Stimulated activated CD8-positive, alpha-beta memory T cell treated with anti-CD3 and anti-CD28 coated beads, Interleukin-7, amount 100 ng/mL, for 1 hour (primary cell): ENCODE measurements at places on chromosomes 5 and 9.

- no peak for DNase-seq
Measured at GRCh38 chr9:81292056-81292805, 397.1 kb downstream of the TLE1 start.

DNA sequence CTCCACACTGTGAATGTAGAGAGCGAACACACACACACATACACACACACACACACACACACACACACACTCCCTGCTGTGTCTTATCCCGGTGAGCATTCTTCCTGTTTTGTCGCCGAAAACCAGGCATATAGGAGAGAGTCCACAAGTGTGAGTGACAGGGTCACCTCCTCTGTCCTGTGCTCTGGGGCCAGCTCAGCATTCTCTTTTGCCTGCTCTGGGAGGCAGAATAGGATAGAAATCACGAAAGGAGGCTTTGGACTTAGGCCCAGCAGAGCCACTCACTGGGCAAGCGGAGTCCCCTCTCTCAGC is 3.0 kb downstream of the LAMC3 start:
- DNase-seq: no peak

- no peak for DNase-seq
Measured at GRCh38 chr9:79581388-79581787, 9.6 kb downstream of the TLE4 start.

- no peak for DNase-seq
Measured at GRCh38 chr9:131754846-131755245, 15.0 kb upstream of the RAPGEF1 start.
